ENCODE measurements at places on chromosomes 2 and 18.
A peak's percentile ranks its signal among the peaks of the same experiment; 100 is the strongest.

DNA sequence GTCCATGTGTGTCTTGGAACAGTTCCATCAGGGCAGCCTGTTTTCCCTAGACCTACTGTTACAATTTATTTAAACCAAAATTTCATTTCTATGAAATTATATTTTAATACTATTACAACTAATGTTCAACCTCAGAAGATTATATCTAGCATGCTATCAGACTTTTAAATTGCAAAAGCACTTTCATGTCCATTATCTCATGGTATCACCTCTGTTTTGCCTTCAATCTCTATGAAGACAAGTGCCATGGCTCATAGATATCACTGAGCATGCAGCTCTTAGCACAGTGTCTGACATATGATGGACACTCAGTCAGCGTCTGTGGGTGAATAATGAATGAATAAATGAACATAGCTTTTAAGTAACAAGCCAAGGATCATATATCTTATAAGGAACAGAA, 288.8 kb downstream of the RAD51AP2 start:
- H3K27ac ChIP-seq = no peak overlapping the region
- no peaks in the 10 kb centered on the region for H3K36me3 ChIP-seq
- H3K4me3 ChIP-seq = no peak overlapping the region
- H3K27me3 ChIP-seq = no peaks in the 10 kb centered on the region

GRCh38 chr2:193333539-193333938, 1138.8 kb upstream of the TMEFF2 start:
- no peaks in the 10 kb centered on the region for H3K27me3 ChIP-seq
- no peaks in the 10 kb centered on the region for H3K36me3 ChIP-seq
- DNase-seq = no peak
- H3K4me1 ChIP-seq = no peaks in the 10 kb centered on the region
- no peak overlapping the region for H3K27ac ChIP-seq

DNA sequence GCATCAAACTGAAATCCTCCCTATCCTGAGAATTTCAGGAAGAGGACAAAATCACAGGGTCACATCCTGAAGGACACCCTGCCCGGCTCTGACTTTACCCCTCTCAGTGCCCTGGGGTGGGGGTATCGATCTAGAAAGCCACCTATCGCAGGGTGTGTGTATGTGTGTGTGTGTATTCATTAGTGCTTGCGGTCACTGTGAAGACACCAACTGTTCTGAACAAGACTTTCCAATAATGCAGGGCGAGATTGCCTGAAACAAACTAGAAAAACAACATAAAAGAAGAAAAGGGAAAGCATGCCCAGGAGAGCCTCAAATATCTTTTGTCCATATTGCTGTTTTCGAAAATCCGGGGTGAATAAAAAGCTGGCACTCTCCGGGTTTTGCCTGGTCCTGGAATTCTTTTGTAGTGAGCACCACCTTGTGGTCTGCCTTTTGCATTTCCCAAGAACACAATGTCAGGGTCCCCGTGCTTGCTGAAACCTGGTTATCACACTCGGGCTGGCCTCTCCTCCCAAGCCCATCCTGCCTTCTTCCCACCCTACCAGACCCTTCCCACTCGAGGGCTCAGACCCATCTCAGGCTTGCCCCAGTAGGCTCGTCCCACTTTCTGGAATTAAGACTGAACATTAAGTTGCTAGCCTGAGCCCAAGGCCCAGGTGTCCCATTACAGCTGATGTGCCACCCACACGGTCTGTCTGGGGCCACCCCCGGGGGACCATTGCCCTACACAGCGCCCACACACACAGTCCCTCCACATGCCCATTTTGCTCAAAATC, 25.0 kb upstream of the COPS8 start:
- H3K4me3 ChIP-seq = no peak overlapping the region
- H3K36me3 ChIP-seq = no peaks in the 10 kb centered on the region
- no peak for DNase-seq
- no peak overlapping the region for H3K27ac ChIP-seq
- H3K4me1 ChIP-seq = peaks cover 5% of the 10 kb centered on the region

GRCh38 chr18:9135912-9136314, 668 bp upstream of the ANKRD12 start:
- peak overlapping the region; percentile 98 for H3K27ac ChIP-seq
- DNase-seq = no peak
- peak overlapping the region; percentile 95 for H3K4me3 ChIP-seq

DNA sequence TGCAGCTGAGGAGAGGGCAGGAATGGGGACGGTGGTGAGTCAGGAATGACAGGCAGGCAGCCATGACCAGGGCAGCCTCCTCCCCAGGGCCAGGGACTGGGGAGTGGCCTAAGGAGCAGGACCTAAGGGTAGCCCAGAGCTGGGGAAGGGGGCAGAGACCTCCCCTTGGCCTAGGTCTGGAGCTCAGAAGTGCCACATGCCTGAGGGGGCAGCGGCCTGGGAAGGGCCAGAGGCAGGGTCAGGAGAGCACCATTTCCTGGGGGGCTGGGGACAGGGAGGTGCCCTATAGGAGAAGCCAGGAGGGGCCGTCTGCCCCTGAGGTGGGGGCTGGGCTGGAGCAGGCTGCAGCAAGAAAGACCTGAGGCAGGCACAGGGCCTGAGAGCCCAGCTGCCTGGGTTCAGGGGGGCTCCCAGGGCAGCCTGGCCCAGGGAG, 20.9 kb downstream of the CFLAR start:
- H3K4me3 ChIP-seq = no peak overlapping the region
- peaks cover 67% of the 10 kb centered on the region for H3K4me1 ChIP-seq
- DNase-seq = no peak
- peak overlapping the region; percentile 89 for H3K27ac ChIP-seq

GRCh38 chr2:232888099-232888836, 18.2 kb downstream of the SNORC start:
- H3K36me3 ChIP-seq = no peaks in the 10 kb centered on the region
- no peak overlapping the region for H3K27ac ChIP-seq
- H3K4me3 ChIP-seq = no peak overlapping the region
- no peak for DNase-seq
- peaks cover 20% of the 10 kb centered on the region for H3K27me3 ChIP-seq

DNA sequence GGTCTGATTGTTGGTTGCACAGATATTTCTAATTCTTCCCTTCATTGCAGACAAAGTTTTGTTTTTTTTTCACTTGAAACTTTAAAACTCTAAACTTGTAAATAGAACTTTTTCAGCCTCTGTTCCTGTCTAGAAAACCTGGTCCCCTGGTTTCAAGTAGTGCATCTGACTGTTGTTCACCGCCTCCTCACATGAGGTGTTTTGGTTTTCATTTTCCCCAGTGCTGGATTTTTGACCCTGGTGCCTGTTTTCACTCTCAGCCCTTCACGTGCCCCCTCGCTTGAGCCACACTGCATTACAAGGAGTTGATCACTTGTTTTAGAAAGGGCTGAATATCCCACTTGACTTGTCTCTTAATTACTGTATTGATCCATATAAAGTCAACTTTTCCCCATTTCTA, 100.1 kb downstream of the TMEM185B start:
- H3K27ac ChIP-seq = no peak overlapping the region
- no peaks in the 10 kb centered on the region for H3K27me3 ChIP-seq
- H3K4me3 ChIP-seq = no peak overlapping the region
- H3K36me3 ChIP-seq = peaks cover 4% of the 10 kb centered on the region
- H3K4me1 ChIP-seq = no peaks in the 10 kb centered on the region

GRCh38 chr2:238415036-238415764, 11.5 kb upstream of the ASB1 start:
- H3K27ac ChIP-seq = no peak overlapping the region
- no peak overlapping the region for H3K4me3 ChIP-seq
- no peaks in the 10 kb centered on the region for H3K27me3 ChIP-seq
- H3K36me3 ChIP-seq = peaks cover 4% of the 10 kb centered on the region

GRCh38 chr2:166372046-166372445, 3.7 kb downstream of the SCN9A start:
- no peak overlapping the region for H3K27ac ChIP-seq
- H3K27me3 ChIP-seq = peaks cover 27% of the 10 kb centered on the region
- DNase-seq = no peak
- peaks cover 8% of the 10 kb centered on the region for H3K4me1 ChIP-seq

- H3K27me3 ChIP-seq = no peaks in the 10 kb centered on the region
- H3K4me1 ChIP-seq = no peaks in the 10 kb centered on the region
- no peak overlapping the region for H3K4me3 ChIP-seq
- H3K27ac ChIP-seq = no peak overlapping the region
- no peak for DNase-seq
Measured at GRCh38 chr2:197575987-197576386, 60.1 kb downstream of the MOB4 start.

GRCh38 chr18:63495675-63496074, 18.9 kb downstream of the SERPINB5 start:
- H3K27me3 ChIP-seq = peaks cover 2% of the 10 kb centered on the region
- no peak for DNase-seq
- H3K4me3 ChIP-seq = no peak overlapping the region

DNA sequence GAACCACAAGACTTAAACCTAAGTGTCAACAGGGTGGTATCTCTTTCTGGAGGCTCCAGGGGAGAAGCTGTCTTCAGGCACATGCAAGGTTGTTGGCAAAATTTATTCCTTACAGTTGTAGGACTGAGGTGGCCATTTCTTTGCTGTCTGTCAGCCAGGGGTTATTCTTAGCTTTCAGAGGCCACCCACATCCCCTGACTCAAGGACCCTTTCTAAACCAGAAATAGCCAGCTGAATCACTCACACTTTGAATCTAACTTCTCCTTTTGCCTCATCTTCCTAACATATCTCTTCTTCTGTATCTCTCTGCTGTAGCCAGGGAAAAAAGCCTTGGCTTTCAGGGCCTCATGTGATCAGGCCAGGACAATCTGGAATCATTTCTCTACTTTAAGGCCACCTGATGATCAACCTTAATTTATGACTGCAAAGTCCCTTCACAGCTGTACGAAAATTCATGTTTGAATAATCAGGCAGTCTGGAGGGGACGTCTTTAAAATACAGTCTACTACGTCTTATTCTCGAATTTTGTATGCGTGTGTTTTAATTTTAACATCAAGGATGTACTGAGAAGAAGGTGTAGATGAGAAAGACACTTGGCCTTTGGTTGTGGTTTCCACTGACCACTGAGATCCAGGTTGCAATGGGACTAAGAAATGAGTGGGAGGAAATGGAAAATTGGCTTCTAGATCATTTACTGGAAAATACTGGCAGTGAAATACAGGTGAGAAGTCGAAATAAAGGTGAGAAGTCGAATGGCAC, 90.4 kb downstream of the DOCK10 start:
- H3K4me3 ChIP-seq = peak overlapping the region; percentile 59
- H3K36me3 ChIP-seq = peaks cover 14% of the 10 kb centered on the region
- H3K27me3 ChIP-seq = no peaks in the 10 kb centered on the region
- DNase-seq = no peak
- H3K4me1 ChIP-seq = peaks cover 94% of the 10 kb centered on the region

- DNase-seq = no peak
- no peak overlapping the region for H3K27ac ChIP-seq
- H3K36me3 ChIP-seq = no peaks in the 10 kb centered on the region
- H3K4me1 ChIP-seq = peaks cover 2% of the 10 kb centered on the region
Measured at GRCh38 chr2:133843091-133843490, 274.8 kb upstream of the NCKAP5 start.

GRCh38 chr2:147045113-147045512, 799.7 kb upstream of the ACVR2A start:
- H3K4me3 ChIP-seq = no peak overlapping the region
- H3K27ac ChIP-seq = no peak overlapping the region
- H3K4me1 ChIP-seq = no peaks in the 10 kb centered on the region
- H3K36me3 ChIP-seq = no peaks in the 10 kb centered on the region
- peak; percentile 50 for DNase-seq

GRCh38 chr2:144426355-144426754, 93.6 kb downstream of the ZEB2 start:
- peaks cover 37% of the 10 kb centered on the region for H3K36me3 ChIP-seq
- DNase-seq = no peak
- no peaks in the 10 kb centered on the region for H3K27me3 ChIP-seq
- no peak overlapping the region for H3K4me3 ChIP-seq

DNA sequence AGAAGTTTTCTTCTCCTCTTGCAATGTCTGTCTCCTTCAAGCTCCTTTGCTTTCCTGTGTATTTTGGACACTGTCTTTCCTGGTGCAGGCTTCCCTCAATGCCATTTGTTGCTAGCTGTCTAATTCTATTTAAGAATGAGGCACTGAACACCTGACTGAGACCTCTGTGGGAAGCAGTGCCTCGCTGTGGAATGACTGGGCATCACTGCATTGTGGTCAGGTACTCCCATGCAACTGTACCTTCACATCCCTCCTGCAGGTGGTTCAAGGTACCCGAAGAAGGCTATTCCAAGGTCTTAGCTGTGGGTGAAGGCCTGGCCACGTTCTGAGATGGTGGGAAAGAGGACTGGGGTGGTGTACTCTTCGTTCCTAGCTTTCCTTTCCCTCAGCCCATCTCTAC, 152.8 kb upstream of the CTAGE1 start:
- peaks cover 3% of the 10 kb centered on the region for H3K27me3 ChIP-seq
- H3K4me1 ChIP-seq = no peaks in the 10 kb centered on the region
- H3K4me3 ChIP-seq = no peak overlapping the region
- no peak for DNase-seq

GRCh38 chr2:191165176-191165643, 14.4 kb upstream of the STAT4 start:
- H3K36me3 ChIP-seq = peaks cover 1% of the 10 kb centered on the region
- DNase-seq = no peak
- H3K4me1 ChIP-seq = peaks cover 27% of the 10 kb centered on the region

DNA sequence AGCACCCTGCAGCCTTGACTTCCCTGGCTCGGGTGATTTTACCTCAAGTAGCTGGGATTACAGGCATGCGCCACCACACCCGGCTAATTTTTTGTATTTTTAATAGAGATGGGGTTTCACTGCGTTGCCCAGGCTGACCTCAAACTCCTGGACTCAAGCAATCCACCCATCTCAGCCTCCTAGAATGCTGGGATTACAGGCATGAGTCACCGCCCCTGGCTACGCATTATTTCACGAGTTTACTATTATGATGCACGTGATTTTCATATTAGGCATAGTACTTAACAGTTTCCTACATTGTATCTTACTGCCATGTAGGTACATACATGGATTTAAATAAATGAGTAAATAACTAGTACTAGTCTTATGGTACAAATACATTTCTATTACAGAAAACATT, 4.4 kb downstream of the DYNC2LI1 start:
- H3K4me3 ChIP-seq = no peak overlapping the region
- no peak for DNase-seq
- no peak overlapping the region for H3K27ac ChIP-seq
- peaks cover 16% of the 10 kb centered on the region for H3K36me3 ChIP-seq

GRCh38 chr2:38245114-38245641, 131.9 kb downstream of the ATL2 start:
- H3K4me1 ChIP-seq = no peaks in the 10 kb centered on the region
- H3K27ac ChIP-seq = no peak overlapping the region
- no peaks in the 10 kb centered on the region for H3K27me3 ChIP-seq
- H3K4me3 ChIP-seq = no peak overlapping the region

- H3K36me3 ChIP-seq = peaks cover 57% of the 10 kb centered on the region
- no peaks in the 10 kb centered on the region for H3K27me3 ChIP-seq
- H3K4me3 ChIP-seq = peak overlapping the region; percentile 68
- H3K4me1 ChIP-seq = peaks cover 92% of the 10 kb centered on the region
Measured at GRCh38 chr2:105857076-105857740, 112.5 kb downstream of the NCK2 start.

DNA sequence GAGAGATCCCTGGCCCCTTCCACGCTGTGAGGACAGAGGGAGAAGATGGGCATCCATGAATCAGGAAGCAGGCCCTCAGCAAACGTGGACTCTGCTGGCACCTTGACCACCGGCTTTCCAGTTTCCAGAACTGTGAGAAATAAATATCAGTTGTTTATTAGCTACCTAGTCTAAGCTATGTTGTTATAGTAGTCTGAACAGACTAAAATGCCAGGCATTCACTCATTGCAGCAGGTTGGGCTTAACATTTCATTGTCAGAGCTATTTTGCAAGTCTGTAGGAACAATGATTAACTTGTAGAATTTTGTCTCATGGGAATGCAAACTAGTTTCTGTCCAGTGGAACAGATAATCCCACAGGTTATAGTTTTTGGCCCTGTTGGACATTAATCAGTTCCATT, 24.8 kb upstream of the TBC1D8 start:
- H3K4me1 ChIP-seq = peaks cover 28% of the 10 kb centered on the region
- no peak overlapping the region for H3K4me3 ChIP-seq
- H3K27ac ChIP-seq = no peak overlapping the region
- DNase-seq = no peak
- no peaks in the 10 kb centered on the region for H3K27me3 ChIP-seq
